Stomach (tissue), 19 donors: ENCODE measurements at places on chromosomes 2 and 18. TPM values are rescaled to one million over a fixed set of nuclear protein-coding genes. Genes with fewer than 3 reads are reported as not detected.

- DNase-seq: no peak
These were observed 67.7 kb downstream of the COLEC12 start for GRCh38 chr18:432791-433190.

Gene NCKAP5
- total RNA-seq: 0.89 TPM

GRCh38 chr2:186959486-186959885 is 110.5 kb upstream of the ZSWIM2 start:
- DNase-seq: no peak

DNA sequence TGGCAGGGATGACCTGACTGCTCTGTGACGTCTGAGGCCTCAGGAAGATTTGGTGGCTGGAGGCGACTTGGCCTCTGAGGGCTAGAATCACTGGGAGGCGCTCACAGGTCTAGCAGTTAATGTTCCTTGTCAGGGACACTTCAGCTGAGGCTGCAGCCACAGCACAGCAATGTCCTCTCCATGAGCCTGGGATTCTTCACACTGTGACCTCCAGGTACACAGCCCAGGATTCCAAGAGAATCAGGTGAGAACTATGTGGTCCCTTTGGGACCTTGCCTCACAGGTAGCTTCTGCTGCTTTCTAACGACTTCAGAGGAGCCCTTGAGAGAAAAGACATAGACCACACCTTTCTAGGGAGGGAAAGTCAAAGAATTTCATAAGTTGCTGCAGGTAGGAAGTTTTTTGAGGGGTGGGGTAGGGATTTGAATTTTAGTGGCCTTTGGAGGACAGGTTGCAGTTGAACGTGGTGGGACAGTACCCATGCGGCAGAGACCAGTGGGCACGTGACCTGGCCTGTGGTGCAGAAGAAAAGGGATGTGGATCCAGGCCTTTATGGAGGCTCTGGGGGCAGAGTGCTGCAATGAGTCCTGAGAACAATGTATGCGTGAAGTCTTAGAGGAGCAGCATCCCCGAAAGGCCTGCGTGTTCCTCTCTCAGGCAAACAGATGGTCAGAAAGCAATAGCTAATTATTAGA is 86.2 kb downstream of the LYPD1 start:
- no peak for DNase-seq

- DNase-seq: peak; percentile 96
These were observed 98.7 kb downstream of the PLB1 start for GRCh38 chr2:28594332-28595108.

Gene ANKRD29
- total RNA-seq: 10.1 TPM

Gene PTGR3
- total RNA-seq: 45.5 TPM

Gene SKOR2
- total RNA-seq: not detected

GRCh38 chr2:219094171-219094570 is 33.5 kb upstream of the IHH start:
- DNase-seq: no peak
